ENCODE measurements at places on chromosomes 5 and 9.
A peak's percentile ranks its signal among the peaks of the same experiment; 100 is the strongest.

- DNase-seq = no peak
Observed at GRCh38 chr5:171410181-171410580, 9.3 kb upstream of the FGF18 start.

GRCh38 chr5:96835791-96836191 lies 28.0 kb upstream of the ERAP1 start:
- DNase-seq = no peak

DNA sequence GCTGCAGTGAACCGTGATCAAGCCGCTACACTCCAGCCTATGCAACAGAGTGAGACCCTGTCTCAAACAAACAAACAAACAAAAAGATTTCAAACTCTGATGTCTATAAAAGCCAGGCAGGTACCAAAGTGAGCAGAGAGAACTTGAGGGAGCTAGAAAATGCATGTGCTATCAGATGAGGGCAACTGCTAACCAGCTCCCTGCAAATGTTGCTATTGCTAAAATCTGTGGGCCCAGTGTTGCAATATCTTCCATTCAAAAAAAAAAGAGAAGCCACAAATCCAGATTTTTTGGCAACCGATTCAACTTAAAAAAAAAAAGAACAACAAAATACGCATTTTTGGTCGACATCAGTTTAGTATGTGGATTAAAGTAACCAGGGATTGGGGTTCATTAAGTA lies 5.5 kb downstream of the UBE2D2 start:
- peak; percentile 22 for DNase-seq

DNA sequence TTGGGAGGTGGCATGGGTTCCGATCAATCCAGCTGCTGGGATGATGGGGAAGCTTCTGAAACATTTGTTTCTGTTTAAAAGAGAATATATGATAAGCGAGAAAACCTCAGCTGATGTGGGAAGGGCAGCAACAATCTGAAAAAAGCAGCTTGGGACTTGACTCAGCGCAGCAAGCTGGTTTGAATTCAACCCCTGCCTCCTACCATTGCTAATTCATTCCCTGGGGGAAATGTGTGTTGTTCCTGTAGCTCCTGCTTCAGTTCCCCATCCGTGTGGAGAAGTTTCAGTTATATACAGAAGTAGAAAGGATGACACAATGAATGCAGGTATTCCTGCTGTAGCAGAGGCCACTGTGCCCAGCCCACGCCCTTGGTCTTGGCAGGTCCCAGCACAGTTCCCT lies 145.1 kb downstream of the NXNL2 start:
- no peak for DNase-seq

DNA sequence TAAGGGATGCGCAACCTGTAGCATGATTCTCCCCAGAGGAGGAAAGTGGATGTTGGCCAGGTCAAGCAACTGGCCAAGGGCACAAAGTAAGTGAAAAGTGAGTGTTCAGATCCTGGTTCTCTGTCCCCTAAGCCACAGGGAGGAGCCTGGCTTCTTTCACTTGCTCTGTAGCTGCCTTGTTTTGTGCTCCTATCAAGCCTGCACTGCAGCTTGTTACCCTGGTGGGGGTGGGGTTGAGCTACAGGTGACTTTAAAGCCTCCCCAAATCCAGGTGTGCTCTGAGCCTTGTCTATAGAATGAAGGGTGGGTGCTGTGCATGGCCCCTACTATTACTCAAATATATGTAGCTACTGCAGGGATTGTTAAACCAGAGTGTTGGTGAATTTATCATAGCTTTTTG lies 32.9 kb downstream of the RALGPS1 start:
- no peak for DNase-seq

GRCh38 chr9:109439378-109440116 lies 58.6 kb downstream of the PTPN3 start:
- DNase-seq = no peak

DNA sequence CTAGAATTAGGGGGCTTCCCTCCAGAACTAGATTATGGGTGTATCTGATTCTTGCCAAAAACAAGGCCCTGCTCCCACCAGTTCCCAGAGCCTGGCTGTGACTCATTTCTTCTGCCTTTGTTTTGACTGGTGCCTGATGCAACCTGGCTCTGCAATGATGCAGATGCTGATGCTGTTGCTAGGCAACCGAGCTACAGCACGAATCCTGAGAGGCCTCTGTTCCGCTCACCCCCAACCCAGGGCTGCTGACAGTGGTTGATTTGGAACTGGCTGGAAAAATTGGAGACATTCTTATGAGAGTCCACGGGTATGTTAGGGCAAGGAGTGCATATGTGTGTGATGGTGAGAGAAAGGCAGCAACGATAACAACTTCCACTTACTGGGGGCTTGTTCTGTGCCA lies 100.3 kb downstream of the NSG2 start:
- DNase-seq = no peak

DNA sequence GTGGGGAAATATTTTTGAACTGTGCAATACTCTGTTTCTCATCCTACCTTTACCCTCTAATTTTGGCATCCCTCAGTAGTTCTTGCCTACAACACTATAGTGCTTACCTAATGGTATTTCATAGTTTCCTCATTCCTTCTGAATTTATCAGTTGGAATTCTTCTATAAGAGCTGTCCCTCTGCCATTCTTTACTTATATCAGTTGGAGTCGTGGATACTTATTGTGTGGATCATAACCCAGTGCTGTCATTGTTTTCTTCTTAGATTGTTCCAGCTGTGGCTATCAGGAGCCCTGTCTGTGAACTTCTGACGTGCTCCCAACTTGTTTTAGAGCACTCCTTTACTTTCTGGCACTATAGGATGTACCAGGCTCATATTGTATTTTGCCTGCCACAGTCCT lies 146.1 kb upstream of the OTULINL start:
- DNase-seq = no peak

- DNase-seq = no peak
Observed at GRCh38 chr9:98591696-98592095, 117.0 kb downstream of the GABBR2 start.

DNA sequence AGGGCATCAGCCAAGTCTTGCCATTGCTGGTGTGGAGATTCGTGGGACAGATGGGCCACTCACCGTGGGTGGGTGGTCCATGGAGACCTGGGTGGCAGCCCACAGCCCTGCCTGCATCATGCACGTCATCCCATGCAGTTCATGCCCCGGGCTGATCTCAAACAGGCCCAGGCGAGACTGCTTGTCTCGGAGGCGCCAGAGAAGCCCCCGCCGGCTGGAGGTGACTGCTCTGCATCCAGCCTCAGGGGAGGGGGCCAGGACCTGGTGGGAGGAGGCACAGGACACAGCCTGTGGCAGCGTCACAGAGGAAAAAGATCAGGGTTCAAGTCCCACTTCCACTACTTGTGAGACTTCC lies 975 bp downstream of the PIP5KL1 start:
- DNase-seq = no peak

DNA sequence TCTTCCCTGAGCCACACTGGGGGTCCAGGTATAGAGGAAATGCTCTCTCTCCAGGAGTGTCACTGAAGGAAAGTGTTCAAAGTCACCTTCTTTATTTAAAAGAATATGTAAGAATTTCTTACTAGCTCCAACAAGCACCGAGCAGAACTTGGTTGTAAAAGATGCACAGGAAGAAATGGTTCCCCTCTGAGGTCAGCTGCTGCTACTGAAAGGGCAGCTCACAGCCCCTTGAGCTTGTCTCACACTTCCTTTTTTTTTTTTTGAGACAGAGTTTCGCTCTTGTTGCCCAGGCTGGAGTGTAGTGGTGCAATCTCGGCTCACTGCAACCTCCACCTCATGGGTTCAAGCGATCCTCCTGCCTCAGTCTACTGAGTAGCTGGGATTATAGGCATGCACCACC lies 77.2 kb downstream of the PRRT1B start:
- no peak for DNase-seq

- DNase-seq = peak; percentile 38
Observed at GRCh38 chr5:586751-587285, 25.3 kb upstream of the CEP72 start.

DNA sequence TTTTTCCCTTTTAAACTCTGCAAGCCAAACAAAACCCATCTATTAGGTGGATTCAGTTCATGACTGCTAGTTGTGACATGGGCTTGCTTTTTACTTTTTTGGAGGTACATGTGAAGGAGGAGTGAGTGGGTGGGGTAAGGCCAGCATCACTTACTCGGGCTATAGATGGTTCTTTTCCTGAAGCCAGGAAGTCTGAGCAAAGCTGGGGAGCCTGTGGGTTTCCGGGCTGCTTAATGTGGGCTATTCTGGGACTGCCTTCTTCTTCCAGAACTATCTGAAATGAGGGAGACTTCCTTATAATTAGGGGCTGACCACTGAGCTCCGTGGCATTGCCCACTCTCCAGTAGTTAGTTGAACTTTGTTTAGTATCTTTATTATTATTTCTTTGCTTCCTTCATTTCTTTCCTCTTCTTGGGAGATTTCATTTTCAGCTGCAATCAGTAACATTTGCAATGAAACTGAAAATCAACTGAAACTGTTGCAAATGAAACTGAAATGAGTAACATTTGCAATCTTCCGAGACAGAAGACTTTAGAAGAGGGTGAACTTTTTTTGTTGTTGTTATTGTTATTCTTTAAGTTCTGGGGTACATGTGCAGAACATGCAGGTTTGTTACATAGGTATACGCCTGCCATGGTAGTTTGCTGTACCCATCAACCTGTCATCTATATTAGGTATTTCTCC lies 204.9 kb downstream of the LRRC70 start:
- DNase-seq = no peak

- DNase-seq = no peak
Observed at GRCh38 chr9:20512636-20513035, 109.7 kb downstream of the MLLT3 start.

DNA sequence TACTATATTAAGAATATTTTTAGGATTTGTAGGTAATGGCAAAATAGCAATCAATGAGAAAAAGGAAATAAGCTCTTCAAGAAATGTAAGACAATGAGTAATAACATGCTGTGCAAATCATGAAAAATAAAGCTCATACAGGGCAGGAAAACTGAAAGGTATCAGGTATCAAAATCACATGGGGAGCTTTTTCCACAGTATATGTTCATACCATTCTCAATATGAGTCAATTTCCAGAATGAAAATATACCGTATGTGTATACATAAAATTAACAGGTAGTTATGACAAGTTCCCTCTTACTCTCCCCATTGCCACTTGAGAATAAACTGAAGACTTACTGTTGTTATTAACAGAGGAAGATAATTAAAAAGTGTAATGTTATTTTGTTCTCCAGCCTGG lies 35.9 kb downstream of the EFCAB9 start:
- no peak for DNase-seq

DNA sequence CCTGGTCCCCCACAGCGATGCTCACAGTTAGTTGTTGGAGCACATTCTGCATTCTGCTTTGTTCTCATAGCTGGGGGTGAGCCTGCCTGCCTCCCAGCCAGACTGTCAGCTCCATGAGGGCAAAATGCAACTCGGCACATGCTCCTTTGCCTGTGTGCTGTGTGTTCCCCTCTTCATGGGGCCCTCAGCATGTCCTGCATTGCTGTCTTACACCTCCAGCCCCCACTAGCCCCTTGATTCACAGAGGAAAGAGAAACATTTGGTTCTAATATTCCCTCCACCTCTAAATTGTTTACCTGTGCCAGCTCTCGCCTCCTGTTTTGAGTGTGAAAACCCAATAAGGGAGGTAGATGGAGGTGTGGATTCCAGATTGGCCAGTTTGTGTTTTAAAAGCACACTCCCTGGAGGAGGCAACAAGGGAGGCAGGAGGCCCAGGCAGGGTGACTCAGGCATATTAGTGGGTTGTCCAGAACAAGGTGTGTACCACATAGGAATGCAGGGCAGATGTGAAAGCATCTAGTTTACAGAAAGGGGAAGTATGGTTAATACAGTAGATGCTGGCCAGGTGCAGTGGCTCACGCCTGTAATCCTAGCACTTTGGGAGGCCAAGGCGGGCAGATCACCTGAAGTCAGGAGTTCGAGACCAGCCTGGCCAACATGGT lies 224.6 kb downstream of the AGTPBP1 start:
- no peak for DNase-seq

GRCh38 chr5:139354186-139354585 lies 12.5 kb downstream of the PAIP2 start:
- no peak for DNase-seq

- DNase-seq = no peak
Observed at GRCh38 chr5:74372502-74373064, 267.9 kb downstream of the ENC1 start.

GRCh38 chr5:38078161-38078560 lies 180.2 kb upstream of the EGFLAM start:
- no peak for DNase-seq

- DNase-seq = no peak
Observed at GRCh38 chr5:55234121-55234700, 803 bp upstream of the CCNO start.

GRCh38 chr5:61609840-61610677 lies 278.0 kb downstream of the ZSWIM6 start:
- no peak for DNase-seq

DNA sequence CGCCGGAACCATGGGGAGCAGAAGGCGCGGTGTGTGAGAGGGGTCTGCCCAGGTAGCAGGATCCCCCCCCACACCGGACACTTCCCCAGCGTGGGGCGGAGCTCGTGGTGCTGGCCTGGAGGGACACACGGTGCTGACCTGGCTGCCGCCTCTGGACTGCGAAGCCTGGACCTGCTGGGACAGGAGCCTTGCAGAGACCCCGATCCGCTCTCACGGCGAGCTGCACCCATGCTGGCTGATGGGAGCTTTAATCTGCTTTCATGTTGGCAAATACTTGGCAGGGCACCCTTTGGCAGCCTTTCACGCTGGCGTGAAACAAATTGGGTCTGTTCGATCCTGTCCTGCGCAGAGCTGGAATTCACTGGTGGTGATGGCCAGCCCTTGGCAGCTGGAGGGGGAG lies 7.4 kb downstream of the NKD2 start:
- no peak for DNase-seq

DNA sequence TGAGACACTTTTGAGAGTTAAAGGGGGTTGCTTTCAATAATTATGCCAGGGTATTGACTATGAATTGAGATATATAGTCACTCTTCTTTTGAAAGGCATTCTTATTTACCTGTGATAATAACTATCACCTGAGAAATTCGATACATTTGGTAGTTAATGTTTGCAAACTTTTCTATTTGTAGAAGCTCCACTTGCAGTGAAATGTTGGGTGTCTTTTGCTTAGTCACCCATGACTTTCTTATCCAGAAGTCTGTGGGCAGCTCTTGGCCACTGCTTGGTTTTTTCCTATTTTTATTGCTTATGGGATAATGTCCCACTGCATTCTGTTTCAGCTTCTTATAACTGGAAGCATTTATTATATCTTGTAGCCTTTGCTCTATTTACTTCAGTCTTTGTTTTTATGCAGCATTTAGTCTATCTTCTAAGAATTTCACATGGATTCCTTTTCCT lies 3.9 kb downstream of the MACIR start:
- no peak for DNase-seq

DNA sequence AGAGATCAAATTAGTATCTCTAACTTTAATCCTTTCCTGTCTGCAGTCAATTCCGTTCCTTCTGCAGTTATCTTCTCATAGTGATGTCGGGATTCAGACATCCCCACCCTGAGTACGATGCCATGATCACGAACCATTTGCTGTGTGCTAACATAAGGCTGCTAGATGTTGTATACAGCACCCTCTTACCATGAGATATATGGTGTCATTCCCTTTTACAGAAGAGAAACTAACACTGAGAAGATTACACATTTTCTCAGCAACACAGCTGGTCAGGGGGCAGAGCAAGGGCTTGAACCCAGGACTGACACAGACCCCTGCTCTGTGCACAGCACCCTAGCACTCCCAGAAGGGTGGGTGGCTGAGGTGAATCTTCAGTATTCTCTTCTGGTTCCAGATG lies 46.9 kb upstream of the HSD17B4 start:
- DNase-seq = no peak

GRCh38 chr5:5422819-5423515 lies 490 bp downstream of the ICE1 start:
- DNase-seq = no peak

GRCh38 chr9:134549336-134549735 lies 92.3 kb upstream of the COL5A1 start:
- peak; percentile 48 for DNase-seq
